Bladder microvascular endothelial cell (primary cell): ENCODE measurements at places on chromosomes 16 and 17. TPM values are rescaled to one million over a fixed set of nuclear protein-coding genes. Genes with fewer than 3 reads are reported as not detected.

The CSH1 gene
- not detected in 2 replicates for total RNA-seq

The BCO1 gene
- not detected in 2 replicates for total RNA-seq

The SMIM5 gene
- total RNA-seq: not detected in 2 replicates

The PLLP gene
- 1.6 and 7.4 TPM in 2 replicates for total RNA-seq

The COL1A1 gene
- total RNA-seq: 7.6 and 45.2 TPM in 2 replicates

The ADCY9 gene
- 13.0 and 22.3 TPM in 2 replicates for total RNA-seq

The TTLL6 gene
- total RNA-seq: 0.06 TPM in 1 of 2 replicates, not detected in the other

The CHST4 gene
- total RNA-seq: not detected in 2 replicates

The TCAP gene
- 0.49 and 0.63 TPM in 2 replicates for total RNA-seq

The KCNJ2 gene
- 7.7 and 15.1 TPM in 2 replicates for total RNA-seq

The CLEC18B gene
- total RNA-seq: 0.31 and 0.49 TPM in 2 replicates

The OTOP2 gene
- total RNA-seq: not detected in 2 replicates

The IRX5 gene
- total RNA-seq: 0.16 and 0.63 TPM in 2 replicates

The GRAP gene
- total RNA-seq: 47.9 and 63.0 TPM in 2 replicates

The PRSS33 gene
- not detected in 2 replicates for total RNA-seq

The RNF222 gene
- total RNA-seq: under 0.01 TPM in 1 of 2 replicates, not detected in the other

The STX1B gene
- 1.1 TPM in 1 of 2 replicates, not detected in the other for total RNA-seq

The KRT31 gene
- not detected in 2 replicates for total RNA-seq

The PTGES3L gene
- 0.06 and 0.16 TPM in 2 replicates for total RNA-seq

The CLEC18A gene
- 0.50 TPM in 1 of 2 replicates, not detected in the other for total RNA-seq

The CDRT15 gene
- total RNA-seq: not detected in 2 replicates

The GLOD4 gene
- total RNA-seq: 63.1 and 80.1 TPM in 2 replicates

The PYCARD gene
- total RNA-seq: 39.4 and 93.4 TPM in 2 replicates

The PPY gene
- total RNA-seq: not detected in 2 replicates

The SCNN1B gene
- 0.32 and 4.0 TPM in 2 replicates for total RNA-seq
